Cerebellar nuclear complex (tissue), 1 donor: ENCODE measurements at places on chromosomes 4 and X.

GRCh38 chrX:65642914-65643491 lies 24.5 kb upstream of the MSN start:
- no peak for DNase-seq

DNA sequence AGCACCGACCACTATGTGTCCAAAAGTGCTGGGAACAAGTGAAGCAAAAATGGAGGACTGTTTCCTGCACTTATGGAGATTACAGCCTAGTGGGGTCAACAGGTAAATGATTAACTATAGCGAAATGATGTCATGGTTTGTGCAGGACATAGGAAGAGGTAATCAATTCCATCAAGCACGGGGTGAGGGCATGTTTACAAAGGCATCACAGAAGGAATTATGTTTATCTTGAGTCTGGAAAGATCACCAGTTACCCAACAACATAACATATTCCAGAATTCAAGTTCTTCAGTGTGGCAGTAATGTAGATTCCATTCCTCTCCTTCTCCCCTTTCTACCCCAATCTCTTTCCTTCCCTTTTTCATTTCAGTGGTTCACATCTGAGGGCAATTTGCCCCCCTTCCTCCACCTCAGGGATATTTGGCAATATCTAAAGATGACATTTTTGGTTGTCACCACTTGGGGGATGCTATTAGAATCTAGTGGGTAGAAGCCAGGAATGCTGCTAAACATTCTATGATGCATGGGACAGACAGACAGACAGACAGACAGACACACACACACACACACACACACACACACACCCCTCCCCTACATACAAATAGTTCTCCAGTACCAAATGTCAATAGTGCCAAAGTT lies 24.1 kb downstream of the FAM47E start:
- DNase-seq = no peak

DNA sequence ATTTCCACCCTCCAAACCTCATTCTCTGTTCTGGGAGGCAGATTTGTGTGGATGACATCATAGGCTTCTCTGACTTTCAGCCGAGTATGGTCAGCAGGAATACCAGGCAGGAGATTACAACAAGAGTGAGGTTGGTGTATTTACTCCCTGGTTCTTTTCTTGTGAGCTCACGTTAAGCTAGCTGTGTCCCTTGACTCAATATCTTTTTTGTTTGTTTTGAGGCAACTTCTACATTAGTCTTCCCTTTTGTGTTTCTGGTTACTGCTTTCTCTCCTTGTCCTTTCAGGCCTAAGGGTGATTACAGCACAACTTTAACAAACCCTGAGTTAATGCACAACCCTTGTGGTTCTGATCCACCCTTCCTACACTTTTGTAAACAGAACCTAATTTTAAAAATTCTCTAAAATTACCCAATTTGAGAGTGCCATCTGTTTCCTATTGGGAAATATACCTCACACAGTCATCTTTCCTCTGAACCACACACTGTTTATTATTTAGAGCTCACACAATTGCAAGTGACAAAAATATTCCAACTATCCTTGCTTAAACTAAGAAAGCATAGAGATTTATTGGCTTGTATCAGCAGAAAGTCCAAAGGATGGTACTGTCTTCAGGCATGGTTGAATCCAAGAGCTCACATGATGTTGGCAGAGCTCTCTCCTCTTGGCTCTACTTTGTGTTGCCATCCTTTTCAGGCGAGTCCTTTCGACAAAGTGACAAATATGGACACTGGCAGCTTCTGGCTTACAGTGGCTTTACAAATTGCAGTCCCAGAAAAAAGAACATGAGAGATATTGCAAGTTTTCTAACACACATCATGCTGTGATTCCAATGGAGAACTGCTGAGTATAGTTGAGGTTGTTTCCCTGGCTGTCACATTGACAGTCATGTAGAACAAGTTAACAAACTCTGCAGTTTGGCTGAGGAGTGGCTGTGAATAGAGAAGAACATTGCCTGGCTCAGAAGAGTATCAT lies 150.5 kb upstream of the DDIT4L start:
- no peak for DNase-seq

- no peak for DNase-seq
Measured at GRCh38 chr4:60682901-60683300, 517.2 kb upstream of the ADGRL3 start.

GRCh38 chrX:13033193-13033592 lies 11.2 kb downstream of the FAM9C start:
- DNase-seq = no peak

GRCh38 chrX:11687157-11687556 lies 21.4 kb upstream of the ARHGAP6 start:
- DNase-seq = no peak

DNA sequence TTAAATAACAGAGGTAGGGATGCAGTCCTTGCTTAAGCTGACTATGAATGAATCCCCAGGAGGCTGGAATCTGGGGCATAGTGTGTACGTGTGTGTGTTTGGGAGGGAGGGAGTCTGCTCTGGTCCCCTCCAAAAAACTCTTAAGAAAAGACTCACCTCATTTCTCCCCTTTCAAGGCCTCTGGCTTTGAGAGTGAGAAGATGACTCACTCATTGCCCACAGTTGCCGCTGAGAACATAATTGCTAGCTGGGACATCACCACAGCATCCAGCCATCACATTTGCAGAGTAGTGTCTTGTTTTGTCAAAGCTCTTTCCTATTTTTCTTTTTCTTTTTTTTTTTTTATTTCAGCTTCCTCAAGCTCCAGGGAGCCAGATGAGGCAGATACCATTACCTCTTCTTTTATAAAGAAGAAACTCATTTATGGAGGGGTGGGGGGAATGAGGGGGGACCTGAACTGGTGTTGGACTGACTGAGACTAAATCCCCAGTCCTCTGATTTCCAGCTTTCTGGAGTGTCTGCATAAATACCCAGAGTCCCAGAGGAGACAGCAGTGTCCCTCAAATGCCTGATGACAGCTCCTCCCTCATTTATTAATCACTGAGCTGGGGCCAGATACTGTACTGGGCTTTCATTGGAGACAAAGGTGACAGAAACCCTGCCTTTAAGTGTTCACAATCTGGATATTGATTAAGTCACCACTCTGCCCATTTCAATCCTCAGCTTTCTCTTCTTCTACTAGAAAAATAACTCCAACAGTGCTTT lies 61.9 kb upstream of the LAS1L start:
- DNase-seq = no peak

GRCh38 chr4:114041117-114041475 lies 61.6 kb upstream of the ARSJ start:
- no peak for DNase-seq

DNA sequence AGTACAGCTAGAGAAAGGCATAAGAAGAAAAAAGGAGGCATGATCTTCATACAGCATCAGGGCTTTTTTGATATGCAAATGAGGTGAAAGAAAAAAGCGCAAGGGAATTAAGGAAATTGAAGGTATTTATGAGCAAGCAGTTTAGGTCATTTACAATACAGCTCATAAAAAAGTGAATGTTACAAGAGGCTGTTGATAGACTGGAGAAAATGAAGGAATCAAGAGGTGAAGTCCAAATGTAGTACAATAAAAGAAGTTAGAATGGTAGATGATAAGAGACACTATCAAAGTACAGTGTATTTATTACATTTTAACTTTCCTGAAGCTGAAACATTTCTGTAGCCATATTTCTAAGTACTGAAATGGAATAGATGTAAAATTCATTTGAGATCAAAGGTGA lies 1349.5 kb downstream of the ADGRL3 start:
- no peak for DNase-seq

GRCh38 chrX:103953353-103953752 lies 9.1 kb upstream of the TMSB15B start:
- no peak for DNase-seq

DNA sequence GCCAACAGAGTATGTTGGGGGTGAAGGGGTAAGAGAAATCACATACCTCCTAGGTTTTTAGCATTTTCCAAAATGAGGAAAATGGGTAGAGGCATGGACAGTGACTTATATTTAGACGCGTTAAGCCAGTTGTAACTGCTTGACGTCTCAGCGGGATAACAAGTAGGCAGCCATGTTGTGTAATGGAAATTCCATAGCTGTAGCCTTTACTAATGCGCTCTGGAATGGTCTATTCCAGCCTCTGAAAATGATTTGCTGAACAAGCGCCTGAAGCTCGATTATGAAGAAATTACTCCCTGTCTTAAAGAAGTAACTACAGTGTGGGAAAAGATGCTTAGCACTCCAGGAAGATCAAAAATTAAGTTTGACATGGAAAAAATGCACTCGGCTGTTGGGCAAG lies 135.5 kb downstream of the PTTG2 start:
- DNase-seq = no peak
